ENCODE measurements at places on chromosomes 13 and 19. TPM values are rescaled to one million over a fixed set of nuclear protein-coding genes. Genes with fewer than 3 reads are reported as not detected.

The OR7D2 gene
- total RNA-seq: not detected

The FBXW9 gene
- total RNA-seq: 4.6 TPM

The ZNF8 gene
- total RNA-seq: 3.0 TPM

The ERVK3-1 gene
- total RNA-seq: 20.2 TPM

The CEACAM19 gene
- total RNA-seq: 2.0 TPM

The DHRS12 gene
- 4.3 TPM for total RNA-seq

Measured in smooth muscle cell of bladder (primary cell).